Muscle of back (tissue), 13 donors: ENCODE measurements at places on chromosomes 3 and 15.
A peak's percentile ranks its signal among the peaks of the same experiment; 100 is the strongest.

DNA sequence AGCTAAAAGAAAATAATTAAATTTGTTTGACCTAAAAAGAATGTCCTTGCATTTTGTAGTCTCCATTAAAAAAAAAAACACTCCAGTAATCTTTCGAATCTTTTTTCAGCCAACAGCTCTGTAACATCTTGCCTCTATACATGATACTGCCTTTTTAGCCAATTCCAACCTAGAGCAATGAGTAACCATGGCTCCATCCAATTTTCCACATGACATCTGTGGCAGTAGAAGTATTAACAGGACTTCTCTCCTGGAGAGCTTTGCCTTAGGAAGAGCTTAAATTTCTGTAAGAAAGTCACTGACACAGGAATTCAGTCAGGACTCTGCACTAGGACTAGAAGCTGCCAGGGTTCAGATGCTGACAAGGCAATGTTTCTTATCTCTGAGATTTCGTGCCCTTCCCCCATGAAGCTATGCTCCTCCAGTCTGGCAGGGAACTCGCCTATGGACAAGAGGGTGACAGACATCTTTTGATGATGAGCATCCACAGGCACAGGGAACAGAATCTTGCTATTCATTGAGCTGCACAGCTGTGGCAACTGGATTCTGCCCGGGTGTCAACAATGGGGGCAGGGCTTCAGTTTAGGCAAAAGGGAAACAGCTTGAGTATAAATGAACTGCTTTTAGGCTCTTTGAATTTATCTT lies 81.8 kb downstream of the ALCAM start:
- no peak for DNase-seq

DNA sequence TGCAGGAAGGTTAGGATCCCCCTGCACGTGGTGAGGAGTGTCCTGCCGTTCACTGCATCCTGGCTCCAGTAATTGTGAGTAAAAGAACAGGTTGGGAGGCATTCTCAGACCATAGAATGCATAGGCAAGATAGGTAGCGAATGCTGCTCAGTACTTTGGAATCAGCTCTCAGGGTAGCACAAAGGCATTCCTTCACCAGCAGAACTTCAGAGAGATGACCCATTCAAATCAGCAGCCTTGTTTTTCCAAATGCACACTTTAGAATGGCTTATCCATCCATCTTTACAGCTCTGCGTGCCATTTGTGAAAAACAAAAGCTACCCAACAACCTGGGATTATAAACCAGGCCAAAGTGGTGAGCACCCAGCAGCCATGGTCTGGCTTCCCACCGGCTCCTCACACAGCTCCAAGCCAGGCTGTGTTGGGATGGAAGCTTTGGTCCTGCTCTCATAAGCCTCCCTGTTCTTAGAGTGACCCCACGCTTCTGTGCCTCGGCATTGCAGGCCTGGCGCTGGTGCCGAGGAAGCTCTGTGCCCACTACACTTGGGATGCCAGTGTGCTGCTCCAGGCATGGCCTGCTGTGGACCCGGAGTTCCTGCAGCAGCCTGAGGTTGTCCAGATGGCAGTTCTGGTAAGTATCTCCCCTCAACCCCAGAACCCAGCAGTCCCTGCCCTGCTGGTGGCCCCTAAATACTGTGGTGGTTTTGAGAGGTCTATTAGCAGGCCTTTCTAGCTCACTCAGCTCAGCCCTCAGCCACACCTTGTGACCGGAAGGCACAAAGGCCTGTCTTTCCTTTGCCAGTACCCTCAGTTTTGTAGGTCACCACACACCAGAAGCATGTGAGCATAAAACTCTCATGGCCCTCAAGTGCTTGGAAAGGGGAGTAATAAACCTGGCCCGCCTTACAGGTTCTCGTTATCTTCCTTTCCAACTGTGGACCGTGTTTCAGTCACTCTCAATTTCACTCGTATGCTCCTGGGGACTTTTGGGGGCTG lies 52.9 kb upstream of the LIMD1 start:
- no peak for DNase-seq

- no peak for DNase-seq
Observed at GRCh38 chr3:196966526-196967401, 1.9 kb downstream of the PIGZ start.

DNA sequence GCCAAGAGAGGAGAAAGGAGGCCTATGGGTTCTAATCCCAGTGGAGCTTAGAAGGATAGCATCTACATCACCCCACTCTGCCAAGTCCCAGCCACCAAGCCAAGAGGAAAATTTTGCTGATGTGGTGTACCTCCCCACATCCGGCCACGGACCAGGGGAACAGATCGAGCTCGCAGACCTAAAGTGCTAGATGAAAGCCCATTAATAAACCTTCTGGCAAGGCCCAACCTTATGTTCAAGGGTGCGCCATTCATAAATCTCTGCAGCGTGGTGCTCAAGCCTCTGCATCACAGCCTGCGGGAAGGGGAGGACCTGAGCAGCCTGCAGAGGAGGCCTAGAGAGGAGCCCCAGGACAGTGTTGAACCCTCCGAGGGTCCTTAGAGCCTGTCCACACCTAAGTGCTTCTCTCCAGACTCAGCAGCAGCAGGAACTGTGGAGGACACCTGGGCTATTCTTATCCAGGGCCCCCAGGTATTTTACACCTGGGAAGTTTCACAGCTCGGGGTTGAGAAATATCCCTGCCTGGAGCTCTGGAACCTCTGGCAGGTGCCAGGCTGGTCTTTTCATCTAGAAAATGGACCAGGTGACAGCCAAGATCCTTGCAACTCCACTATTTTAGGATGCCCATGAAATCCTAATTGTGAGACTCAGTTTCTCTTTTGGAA lies 68.0 kb downstream of the MRPL46 start:
- DNase-seq = no peak

DNA sequence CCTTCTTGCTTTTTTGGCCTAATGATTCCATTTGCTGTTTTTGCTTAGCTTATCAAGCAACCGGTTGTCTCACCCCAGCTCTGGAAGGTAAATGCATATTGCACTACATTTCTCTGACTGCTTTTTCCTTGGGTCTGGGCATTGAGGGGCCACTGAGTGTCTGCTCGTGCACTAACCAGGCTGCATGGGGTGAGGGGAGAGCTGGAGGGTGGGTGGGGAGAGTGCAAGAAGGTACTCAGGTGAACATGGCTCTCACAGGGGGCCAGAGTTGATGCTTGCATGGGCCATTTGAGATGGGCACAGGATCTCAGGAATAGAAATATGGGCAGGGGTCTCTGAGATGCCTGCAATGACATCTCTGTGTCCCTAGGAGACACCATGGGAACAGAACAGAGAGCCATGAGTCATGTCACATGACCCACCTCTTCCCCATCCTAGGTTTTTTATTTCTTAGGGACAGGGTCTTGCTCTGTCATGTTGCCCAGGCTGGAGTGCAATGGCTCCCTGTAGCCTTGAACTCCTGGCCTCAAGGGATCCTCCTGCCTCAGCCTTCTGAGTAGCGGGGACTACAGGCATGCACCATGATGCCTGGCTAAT lies 6.2 kb downstream of the ALPK3 start:
- DNase-seq = no peak

- DNase-seq = no peak
Observed at GRCh38 chr15:28955160-28955992, 69.6 kb downstream of the APBA2 start.

DNA sequence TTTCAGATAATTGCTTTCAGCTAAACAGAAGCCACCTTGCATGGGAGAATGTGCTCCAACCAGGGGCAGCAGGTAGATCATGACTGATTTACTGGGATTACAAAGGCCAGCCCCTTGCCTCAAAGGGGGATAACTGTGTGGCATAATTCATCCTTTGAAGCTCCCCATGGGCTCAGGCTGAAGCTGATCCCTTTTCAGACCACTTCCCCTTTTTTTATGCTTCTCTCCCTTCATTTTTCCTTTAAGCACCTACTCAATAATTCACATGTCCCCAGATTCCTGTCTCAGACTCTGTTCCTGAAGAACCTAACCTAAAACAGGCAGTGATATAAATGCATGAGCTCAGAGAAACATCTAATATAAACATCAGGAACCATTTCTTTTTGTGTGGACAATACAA lies 8.2 kb upstream of the MYRIP start:
- DNase-seq = no peak

GRCh38 chr3:10356461-10356981 lies 35.6 kb upstream of the SEC13 start:
- DNase-seq = no peak

GRCh38 chr15:75029378-75030022 lies 6.1 kb downstream of the PPCDC start:
- peak; percentile 83 for DNase-seq

DNA sequence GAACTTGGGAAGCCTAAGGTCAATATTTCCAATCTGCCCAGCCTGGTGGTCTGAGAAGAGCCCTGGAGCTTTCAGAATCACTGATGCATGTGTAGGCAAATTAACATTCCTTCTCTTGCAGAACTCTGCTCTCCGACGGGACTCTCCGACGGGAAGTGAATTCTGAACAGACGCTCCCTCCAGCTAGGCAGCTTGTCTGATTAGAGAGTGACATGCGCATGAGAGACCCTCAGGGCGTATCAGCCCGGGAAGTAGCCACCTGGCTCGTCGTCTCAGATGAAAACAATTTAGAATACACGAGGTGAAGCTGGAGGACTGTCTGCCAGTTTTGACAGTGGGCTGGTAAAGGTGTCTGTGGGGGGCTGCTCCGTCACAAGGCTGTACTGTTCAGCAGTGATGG lies 103.1 kb downstream of the DGKG start:
- no peak for DNase-seq

GRCh38 chr3:170327040-170327808 lies 30.3 kb upstream of the SKIL start:
- DNase-seq = no peak

DNA sequence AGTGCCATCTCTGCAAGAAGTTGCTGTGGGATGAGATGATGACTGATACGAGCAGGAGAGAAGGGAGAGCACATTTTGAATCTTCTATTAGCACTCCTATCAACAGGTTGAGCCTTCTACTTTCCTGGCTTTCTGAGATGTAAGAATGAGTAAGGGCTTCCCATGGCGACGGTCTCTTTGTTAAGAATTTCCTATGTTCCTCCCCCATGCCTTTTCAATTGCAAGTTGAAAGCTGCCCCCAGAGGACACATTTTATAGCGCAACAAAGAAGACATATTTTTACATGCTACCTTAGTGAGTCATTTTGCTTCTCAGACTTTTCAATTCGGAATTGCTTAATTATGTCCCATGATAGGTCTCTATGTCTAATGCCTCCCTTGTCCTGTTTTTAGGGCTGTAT lies 71.3 kb upstream of the LRTM1 start:
- peak; percentile 77 for DNase-seq

- DNase-seq = no peak
Observed at GRCh38 chr3:188797045-188797444, 374.7 kb upstream of the TPRG1 start.

DNA sequence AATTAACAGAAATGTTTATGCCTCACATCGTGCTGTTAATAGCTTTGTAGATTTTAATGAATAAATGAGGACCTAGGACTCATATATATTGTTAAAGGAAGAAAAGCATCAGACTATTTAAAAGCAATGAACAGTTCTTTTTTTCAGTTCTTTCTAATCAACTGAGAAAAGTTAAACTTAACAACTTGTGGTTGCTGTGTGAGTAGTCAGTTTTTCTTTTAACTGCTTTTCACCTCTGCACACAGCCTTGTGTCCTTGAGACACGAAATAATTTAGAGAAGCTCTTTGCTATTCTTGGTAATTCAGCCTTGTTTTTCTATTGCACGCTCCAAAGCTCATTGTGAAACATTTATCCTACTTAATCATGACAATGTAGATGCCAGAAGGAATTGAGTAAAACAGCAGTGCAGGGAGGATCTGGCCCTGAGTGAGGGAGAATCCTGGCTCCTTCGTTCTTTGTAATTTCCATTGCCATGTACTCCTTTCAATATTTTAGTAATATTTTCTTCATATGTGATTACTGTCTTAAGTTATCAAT lies 499.0 kb downstream of the PYDC2 start:
- peak; percentile 8 for DNase-seq

DNA sequence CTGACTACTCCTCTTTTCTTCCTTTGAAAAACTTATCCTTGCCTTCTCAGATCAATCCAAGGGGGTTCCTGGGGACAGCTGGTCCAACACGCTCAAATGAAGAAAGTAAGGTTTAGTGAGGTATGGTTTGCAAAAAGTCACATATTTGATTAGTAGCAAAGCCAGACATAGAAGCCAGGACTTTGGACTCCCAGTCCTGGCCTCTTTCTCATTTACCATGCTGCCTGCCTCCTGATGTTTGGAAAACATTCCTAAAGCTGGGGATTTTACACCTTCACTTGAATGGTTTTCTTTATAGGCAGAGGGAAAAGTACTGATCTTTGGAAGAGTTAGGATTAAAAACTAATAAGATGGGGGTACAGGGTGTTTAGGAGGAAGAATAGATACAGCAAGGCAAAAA lies 14.6 kb downstream of the POPDC2 start:
- no peak for DNase-seq

DNA sequence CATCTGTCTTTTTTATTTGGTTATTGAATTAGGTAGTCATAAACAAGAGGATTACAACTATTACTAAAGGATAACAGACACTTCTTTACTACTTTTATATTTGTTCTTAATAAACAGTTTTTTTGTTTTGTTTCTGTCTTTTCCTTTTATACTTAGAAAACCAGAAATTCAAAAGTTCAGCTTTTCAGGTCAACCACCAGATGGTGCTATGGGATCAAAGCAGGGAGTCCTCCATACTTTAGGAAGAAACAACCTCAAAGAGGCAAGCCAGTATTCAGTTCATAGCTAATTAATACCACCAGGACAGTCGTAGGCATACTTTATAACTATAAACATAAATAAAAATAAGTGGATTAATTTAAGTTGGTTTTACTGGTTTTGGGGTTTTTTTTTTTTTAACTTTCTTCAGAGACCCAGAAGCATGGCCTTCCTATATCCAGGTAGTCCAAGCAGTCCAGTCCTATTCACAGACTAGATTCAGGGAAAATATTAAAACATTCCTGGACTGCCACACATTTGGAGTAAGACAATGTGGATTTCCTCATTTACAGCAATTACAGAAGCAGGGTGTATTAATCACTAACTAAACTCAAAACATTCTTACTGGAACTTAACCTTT lies 16.0 kb upstream of the EID1 start:
- DNase-seq = peak; percentile 71

GRCh38 chr3:155024006-155024638 lies 56.0 kb upstream of the MME start:
- DNase-seq = no peak

DNA sequence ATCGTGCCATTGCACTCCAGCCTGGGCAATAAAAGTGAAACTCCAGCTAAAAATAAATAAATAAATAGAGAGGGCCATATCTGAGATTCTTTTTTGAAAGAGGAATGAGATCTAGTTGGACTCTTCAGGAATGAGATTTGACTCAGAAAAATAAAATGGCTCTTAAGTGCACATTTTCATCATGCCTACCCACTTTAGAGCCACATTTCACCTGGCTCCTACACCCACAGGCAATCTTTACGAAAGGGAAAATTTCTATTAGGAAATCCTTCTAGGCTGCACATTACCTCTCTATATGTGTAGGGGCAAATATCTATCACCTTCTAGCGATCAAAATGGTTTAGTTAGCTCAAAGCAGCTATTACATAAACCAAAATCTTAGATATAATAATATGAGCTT lies 16.9 kb upstream of the NLGN1 start:
- DNase-seq = no peak

- no peak for DNase-seq
Observed at GRCh38 chr3:36457667-36458066, 77.4 kb downstream of the STAC start.
